ENCODE measurements at places on chromosomes 7 and 10. TPM values are rescaled to one million over a fixed set of nuclear protein-coding genes. Genes with fewer than 3 reads are reported as not detected.

IQUB gene
- 0.84 TPM for total RNA-seq

- DNase-seq = no peak
- no peak overlapping the region for H3K27ac ChIP-seq
- H3K4me1 ChIP-seq = no peaks in the 10 kb centered on the region
Observed at GRCh38 chr7:123633553-123633952, 22.1 kb upstream of the LMOD2 start.

GRCh38 chr7:128188396-128189230 lies 52.5 kb upstream of the LEP start:
- no peaks in the 10 kb centered on the region for H3K4me1 ChIP-seq
- no peak overlapping the region for H3K27ac ChIP-seq
- no peak for DNase-seq
- no peaks in the 10 kb centered on the region for H3K36me3 ChIP-seq
- no peak overlapping the region for H3K4me3 ChIP-seq
- peaks cover 24% of the 10 kb centered on the region for H3K27me3 ChIP-seq

GRCh38 chr10:70753026-70753663 lies 32.0 kb downstream of the TBATA start:
- peaks cover 50% of the 10 kb centered on the region for H3K36me3 ChIP-seq
- H3K27ac ChIP-seq = no peak overlapping the region
- H3K4me3 ChIP-seq = no peak overlapping the region
- no peaks in the 10 kb centered on the region for H3K27me3 ChIP-seq
- DNase-seq = no peak
- H3K4me1 ChIP-seq = peaks cover 34% of the 10 kb centered on the region

DNA sequence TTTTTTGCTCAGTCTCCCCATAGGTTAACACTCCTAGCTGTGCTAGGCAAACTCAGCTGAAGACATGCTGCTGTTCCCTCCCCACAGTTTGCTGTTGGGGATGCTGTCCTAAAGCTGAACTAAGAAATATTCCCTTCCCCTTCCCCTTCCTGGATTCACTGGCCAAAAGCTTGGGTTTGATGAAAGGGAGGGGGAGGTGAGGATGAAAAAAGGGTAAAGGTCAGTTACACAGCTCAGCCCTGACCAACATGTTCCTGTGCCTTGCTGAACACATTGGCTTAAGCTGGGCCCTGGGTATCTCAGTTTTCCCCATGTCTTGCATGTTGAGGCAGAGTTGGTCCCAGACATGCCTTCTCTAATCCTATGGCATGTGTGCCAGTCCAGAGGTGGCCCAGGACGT lies 15.3 kb downstream of the CCM2 start:
- no peak overlapping the region for H3K4me3 ChIP-seq
- DNase-seq = no peak
- peaks cover 11% of the 10 kb centered on the region for H3K36me3 ChIP-seq
- no peaks in the 10 kb centered on the region for H3K4me1 ChIP-seq
- no peak overlapping the region for H3K27ac ChIP-seq
